ENCODE measurements at places on chromosomes 11 and 22.

DNA sequence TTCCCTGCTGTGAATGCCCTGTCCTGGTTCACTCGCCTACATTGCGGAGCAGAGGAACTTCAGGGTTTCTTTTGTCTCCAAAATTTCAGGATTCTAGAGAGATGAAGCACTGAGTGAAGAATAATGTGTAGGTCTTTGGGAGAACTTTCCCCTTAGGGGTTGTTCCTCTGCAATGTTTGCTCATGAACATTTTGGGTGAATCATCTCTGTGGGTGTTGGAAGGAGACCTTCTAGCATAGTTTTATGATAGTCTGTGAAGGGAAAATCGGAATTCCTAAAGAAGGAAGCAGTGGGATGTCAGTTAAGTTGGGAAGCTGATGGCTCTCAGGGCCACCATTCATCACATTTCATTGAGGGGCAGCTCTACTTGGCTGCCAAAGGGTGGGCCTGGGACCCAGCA is 64.8 kb downstream of the MIAT start:
- no peak for DNase-seq

GRCh38 chr11:798093-798713 is at the start of gene SLC25A22:
TSS of gene SLC25A22 (minus strand) at chr11:798281. CDS start at chr11:795006, 3,275 bp downstream.
- peak; percentile 78 for DNase-seq

GRCh38 chr11:61598886-61599868 is 18.3 kb upstream of the SYT7 start:
- no peak for DNase-seq

DNA sequence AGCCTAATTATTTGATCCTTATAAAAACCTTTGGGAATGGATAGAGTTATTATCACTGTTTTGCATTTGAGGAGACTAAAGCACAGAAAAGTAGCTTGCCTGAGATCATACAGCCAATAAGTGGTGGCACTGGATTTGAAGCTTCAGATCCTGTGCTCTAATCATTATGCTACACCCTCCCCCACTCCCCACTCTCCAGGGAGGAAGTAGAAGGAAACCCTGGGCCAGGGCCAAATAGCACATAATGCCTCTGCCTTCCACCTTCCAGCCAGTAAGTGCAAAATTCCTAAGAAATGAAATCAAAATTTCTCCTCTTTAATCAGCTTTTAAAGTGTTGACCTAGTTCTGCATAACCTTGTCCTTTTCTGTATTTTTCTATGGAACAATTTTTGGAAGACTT is 61.6 kb downstream of the SIK2 start:
- DNase-seq = no peak

DNA sequence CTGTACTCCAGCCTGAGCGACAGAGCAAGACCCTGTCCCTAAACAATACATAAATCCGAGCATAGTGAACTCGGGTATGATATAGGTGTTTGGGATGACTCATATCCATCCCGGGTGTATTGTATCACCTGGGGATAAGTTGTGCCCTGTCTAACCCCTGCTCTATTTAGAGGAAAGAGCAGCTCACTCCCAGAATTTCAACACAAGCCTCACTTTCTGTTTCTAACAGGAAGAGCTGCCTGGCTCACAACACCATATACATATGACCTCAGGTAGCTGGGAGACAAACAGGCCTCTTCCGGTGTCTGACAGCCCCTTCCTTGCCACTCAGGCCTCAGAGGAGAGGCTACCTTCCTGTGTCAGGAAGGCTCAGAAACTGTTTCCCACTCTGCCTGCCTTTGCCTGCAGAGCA is 9.9 kb upstream of the MICALL1 start:
- no peak for DNase-seq

Measured in stimulated activated CD4-positive, alpha-beta T cell treated with anti-CD3 and anti-CD28 coated beads, Interleukin-1b, Interleukin-23, amount 100 ng/mL, for 1 hour (primary cell).